Progenitor cell of endocrine pancreas (in vitro differentiated cells): ENCODE measurements at places on chromosomes 4 and X.

GRCh38 chr4:4437798-4438470 lies 51.0 kb downstream of the NSG1 start:
- no peak overlapping the region for H3K4me3 ChIP-seq
- H3K36me3 ChIP-seq: peaks cover 10% of the 10 kb centered on the region
- DNase-seq: no peak

GRCh38 chr4:13728761-13729160 lies 101.2 kb upstream of the BOD1L1 start:
- no peak overlapping the region for H3K4me3 ChIP-seq
- H3K27ac ChIP-seq: no peak overlapping the region
- H3K27me3 ChIP-seq: no peaks in the 10 kb centered on the region

DNA sequence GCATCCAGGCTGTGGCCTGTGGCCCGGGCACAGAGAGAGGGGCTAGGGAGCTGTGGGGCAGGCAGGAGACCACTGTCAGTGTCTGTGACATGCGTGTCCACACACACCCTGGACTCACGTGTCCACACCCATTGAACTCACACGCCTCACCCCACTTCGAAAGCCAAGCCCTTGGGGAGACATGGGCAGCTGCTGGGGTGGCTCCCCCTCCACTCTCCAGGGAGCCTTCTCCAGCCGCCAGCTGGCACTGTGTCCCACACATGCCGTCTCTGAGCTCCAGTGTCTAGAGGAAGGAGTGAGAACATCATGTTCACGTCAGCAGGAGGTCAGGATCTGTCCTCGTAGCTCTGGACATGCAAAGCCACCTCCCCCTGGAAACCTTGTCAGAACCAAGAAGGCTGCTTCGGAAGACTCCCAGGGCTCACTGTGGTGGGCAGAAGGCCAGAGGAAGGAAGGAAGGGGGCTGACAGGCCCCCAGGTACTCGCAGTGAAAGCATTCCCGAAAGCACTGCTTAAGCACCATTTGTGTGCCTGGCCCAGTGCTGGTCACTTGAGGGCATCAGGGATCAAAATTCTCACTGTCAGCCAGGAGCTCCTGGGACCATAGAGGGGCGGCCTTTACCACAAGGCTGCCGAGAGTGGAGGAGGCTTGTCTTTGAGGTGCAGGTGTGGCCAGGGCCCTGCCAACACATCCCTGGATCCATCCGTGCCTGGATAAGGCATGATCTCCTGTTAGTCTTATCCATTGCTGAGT lies 61.4 kb downstream of the HTRA3 start:
- no peaks in the 10 kb centered on the region for H3K27me3 ChIP-seq
- H3K27ac ChIP-seq: no peak overlapping the region

- H3K36me3 ChIP-seq: no peaks in the 10 kb centered on the region
- no peak overlapping the region for H3K27ac ChIP-seq
- no peak for DNase-seq
- no peaks in the 10 kb centered on the region for H3K27me3 ChIP-seq
- H3K4me3 ChIP-seq: no peak overlapping the region
- no peaks in the 10 kb centered on the region for H3K4me1 ChIP-seq
Observed at GRCh38 chrX:131862321-131862720, 160.8 kb upstream of the STK26 start.

GRCh38 chr4:173002830-173003561 lies 165.6 kb upstream of the GALNT7 start:
- no peak overlapping the region for H3K4me3 ChIP-seq
- no peak overlapping the region for H3K27ac ChIP-seq
- H3K36me3 ChIP-seq: no peaks in the 10 kb centered on the region
- H3K4me1 ChIP-seq: peaks cover 8% of the 10 kb centered on the region
- no peak for DNase-seq
